ENCODE measurements at places on chromosomes 4 and X. TPM values are rescaled to one million over a fixed set of nuclear protein-coding genes. Genes with fewer than 3 reads are reported as not detected.
A peak's percentile ranks its signal among the peaks of the same experiment; 100 is the strongest.

Gene LRCH2
- 3.9 TPM for total RNA-seq

Gene PDGFRA
- total RNA-seq, result 51.5 TPM

Gene USP26
- not detected for total RNA-seq

DNA sequence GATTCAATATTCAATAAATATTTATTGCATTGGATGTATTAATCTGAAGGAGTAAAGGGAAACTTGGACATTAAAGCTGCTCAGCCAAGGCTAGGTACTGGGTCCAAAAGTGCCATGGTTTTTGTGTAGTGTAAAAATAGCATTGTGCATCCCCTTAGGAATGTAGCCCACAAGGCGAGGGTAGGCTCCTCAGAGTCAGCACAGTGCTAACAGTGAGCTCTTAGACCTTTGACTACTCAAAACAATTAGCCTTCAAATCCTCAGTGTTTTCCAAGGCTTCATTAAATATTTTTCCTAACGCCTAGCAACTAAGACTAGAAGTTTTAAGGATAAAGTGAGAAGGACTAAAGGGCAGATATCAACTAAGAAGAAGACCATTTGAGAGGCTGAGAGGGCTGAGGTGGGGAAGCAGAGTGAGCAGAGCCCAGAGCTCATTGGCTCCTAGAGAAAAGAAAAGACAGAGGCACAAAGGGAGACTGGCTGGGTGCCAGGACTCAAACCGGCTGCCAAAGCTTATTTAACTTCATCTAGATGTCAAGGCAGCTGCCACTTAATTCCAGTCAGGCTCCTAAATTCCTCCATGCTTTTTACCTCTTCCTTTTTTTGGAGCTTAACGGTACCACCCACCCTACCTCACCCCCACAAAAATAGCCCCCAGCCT, 17.0 kb downstream of the PRKG2 start:
- DNase-seq, result no peak

DNA sequence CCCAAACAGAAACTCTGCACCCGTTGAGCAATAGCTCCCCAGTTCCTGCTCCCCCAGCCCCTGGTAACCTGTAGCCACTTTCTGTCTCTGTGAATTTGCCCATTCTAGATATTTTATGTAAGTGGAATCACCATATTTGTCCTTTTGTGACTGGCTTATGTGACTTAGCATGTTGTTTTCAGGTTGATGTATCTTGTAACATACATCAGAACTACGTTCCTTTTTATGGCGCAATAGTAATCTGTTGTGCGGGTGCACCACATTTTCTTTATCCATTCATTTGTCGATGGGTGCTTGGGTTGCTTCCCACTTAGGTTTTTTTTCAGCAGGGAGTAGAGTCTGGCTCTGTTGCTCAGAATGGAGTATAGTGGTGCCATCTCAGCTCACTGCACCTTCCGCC, 6.6 kb upstream of the PDZD4 start:
- DNase-seq, result no peak

DNA sequence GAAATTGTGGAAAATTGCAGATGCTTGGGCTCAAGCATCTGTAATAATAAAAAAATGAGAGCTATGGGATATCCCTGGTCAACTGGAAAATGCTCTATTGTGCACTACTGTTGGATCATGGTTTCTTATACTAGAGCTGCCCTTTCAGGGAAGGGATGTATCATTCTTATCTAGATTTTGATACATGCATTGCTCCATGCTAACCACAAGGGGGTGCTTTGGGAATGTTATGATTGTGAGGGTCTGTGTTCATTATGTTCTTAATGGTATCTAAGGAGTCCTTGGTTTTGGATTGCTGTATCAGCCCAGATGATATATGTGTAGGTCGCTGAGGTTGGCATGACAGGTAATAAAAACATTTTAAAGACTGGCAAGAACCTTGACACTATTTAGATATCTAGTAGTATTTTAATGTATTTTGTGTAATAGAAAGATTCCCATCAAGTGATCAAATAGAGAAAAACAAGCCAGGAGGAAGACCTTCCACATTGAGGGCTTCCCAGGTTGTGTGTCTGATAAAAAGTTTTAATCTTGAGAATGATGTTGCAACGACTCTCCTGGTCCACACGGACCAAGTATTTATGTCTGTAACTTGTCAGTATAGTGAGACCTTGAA, 49.2 kb upstream of the TLR2 start:
- no peak for DNase-seq

DNA sequence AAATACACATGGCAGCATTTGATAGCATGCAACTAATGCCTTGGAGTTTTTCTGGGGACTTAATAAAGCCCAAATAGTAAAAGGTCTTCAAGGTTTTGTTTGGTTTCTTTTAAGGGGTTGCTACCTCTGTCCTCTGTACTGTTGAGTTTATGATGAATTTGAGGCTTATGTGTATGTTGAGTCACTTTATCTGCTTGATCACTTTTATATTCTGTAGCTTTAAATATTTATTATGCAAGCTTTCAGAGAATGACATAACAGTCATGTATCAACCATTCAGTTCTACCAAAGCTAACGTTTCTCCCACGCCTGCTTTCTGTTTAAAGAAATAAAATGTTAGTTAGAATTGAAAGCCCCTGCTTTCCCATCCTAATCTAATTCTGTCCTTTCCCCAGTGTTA, 122.2 kb downstream of the NHS start:
- no peak for DNase-seq

DNA sequence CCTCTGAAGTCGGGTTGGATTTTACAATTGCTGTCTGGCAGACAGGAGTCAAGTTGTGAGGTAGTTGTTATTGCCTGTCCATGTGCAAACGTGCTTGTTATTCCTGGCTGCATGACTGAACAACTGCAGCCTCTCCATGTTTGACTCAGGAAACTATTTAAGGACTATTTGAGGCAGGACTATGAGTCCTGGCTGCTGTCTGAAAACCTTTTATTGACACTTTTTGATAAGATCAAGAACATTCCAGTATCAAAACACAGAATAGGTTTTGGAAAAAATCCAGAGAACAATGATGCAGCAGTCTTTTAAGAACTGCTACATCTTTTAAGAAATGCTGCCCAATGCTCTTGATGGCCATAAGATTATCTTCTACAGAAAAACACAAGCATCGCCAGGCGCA, 10.0 kb upstream of the SPRY1 start:
- no peak for DNase-seq

DNA sequence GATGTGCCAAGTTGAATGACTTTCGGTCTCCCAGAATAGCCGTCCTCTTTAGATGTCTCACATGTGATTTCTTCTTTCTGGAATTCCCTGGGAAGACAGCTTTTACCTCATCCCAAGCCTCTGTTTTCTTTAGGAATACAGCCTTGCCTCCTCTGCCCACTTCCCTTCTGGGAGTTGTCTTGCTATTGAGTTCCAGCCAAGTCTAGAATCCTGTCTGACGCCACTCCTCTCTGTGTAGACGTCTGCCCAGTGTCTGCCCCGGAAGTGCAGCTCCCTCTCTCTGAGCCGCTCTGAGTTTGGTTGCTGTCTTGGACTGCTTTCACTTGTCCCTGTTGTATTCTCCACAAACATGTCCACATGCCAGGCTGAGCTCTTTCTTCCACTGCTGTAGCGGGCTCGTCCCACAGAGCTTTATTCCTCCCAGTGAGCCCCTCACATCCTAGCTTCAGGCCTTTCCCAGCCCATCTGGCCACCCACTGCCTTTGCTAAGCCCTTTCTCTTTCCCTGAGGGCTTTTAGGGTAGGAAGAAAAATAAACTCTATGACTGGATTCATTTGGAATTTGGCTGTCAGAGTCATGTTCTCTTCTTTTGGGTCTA, 9.0 kb upstream of the IGFBP7 start:
- peak; percentile 67 for DNase-seq

GRCh38 chr4:23871426-23871825, 18.4 kb downstream of the PPARGC1A start:
- no peak for DNase-seq

- DNase-seq, result no peak
Observed at GRCh38 chr4:108049406-108049805, 59.7 kb downstream of the HADH start.

GRCh38 chr4:21678711-21679110, 269.9 kb downstream of the KCNIP4 start:
- DNase-seq, result no peak

DNA sequence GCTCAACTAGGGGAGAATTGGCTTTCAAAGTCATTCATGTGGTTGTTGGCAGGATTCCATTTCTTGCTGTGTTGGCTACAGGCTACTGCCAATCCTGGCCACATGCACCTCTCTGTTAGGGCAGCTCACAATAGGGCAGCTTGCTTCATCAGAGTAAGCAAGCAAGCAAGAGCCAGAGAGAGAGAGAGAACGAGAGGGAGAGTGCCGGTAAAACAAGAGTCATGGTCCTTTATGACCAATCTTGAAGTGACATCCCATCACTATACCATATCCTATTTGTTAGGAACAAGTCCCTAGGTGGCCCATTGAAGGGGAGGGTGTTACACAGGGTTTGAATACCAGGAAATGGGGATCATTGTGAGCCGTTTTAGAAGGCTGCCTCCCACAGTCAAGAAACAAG, 33.0 kb upstream of the TLR2 start:
- DNase-seq, result no peak

GRCh38 chr4:148017801-148018200, 285.9 kb downstream of the ARHGAP10 start:
- no peak for DNase-seq

DNA sequence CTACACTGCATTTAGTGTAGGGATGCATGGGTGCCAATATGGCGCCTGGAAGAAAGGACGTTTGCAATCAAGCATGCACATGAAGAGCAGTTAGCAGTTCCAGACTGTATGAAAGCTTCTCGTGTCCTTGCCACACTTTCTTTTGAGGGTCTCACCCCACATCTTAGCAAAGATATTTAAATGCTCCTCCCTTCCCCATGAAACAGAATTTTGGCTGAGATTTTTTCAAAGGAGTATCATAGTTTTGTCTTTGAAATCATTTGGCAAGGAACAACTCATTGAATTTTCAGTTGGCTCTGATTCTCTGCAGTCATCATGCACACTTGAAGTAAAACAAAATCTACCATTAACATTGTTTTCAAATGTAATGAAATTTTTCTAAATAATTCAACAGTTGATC, 39.6 kb upstream of the STIM2 start:
- no peak for DNase-seq

DNA sequence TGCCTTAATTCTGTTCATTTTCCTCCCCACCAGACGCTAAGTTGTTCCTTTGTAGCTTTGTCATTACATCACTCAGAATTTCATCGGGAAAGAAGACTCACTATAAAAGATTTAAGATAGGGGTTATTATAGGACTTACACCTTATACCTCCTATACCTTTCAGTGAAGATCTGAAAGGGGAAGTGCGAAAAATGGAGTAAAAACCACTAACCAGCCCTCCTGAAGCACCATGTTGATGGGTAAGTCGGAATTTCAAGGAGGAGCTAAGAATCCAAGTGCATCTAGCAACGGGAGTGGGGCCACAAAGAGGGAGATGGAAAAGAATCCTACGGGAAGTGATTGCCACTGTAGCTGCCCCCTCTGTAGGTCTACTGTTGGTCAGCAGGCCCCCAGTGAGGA, 119.1 kb upstream of the H2AZ1 start:
- no peak for DNase-seq

GRCh38 chr4:26916195-26916594, 55.6 kb downstream of the STIM2 start:
- DNase-seq, result no peak

Measured in mucosa of gallbladder (tissue), 1 donor.